ENCODE measurements at places on chromosomes 5 and 9.

- DNase-seq = no peak
Measured at GRCh38 chr5:98786191-98786853, 12.9 kb downstream of the RGMB start.

- no peak for DNase-seq
Measured at GRCh38 chr5:87432460-87432859, 19.7 kb upstream of the CCNH start.

DNA sequence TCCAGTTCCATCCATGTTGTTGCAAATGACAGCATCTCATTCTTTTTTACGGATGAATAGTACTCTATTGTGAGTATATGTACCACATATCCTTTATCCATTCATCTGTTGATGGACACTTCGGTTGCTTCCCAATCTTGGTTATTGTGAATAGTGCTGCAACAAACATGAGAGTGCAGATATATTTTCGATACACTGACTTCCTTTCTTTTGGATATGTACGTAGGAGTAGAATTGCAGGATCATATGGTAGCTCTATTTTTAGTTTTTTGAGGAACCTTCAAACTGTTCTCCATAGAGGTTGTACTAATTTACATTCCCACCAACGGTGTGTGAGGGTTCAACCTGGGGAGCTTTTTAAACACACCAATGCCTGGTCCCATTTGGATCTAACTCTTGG lies 22.3 kb downstream of the GALNT12 start:
- DNase-seq = no peak

DNA sequence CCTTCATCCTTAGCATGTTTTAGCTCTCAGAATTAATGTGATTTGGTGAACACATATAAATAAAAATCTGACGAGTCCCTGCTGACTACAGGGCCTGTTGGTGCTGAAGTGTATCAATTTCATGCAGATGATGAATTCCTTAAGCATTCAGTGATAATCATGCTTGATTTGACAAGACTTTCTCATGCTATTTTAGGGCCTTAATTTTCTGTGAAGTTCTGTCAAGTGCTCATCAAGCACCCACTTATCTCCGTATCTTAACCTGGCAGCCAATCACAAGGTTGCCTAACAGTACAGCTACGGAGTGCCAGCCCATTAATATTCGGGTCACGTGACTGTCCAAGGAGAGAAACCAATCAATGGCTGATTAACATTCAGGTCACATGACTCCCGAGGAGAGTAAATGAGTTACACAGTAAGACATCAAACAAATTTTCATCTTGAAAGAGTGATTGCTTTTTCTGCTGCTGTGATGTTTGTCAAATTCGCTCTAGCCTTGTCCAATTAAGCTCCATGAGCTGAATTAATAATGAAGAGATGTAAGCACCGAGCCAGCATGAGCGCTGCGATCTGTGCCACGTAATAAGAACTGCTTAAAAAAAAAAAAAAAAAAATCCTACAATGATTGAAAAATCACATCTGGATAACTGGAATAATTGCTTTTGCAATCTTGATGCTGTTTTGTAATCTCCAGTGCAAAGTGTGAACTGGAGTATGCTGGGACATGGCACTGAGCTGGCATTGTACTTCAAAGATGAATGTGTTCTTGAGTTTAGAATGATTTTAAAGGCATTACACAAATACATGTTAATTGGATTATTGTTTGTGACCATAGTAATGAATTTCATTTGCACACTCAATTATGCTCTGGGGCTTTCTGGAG lies 104.3 kb upstream of the SPATA31D4 start:
- no peak for DNase-seq

GRCh38 chr9:80233102-80233843 lies 661.5 kb downstream of the TLE4 start:
- DNase-seq = no peak

GRCh38 chr5:145841299-145841698 lies 6.2 kb upstream of the PRELID2 start:
- no peak for DNase-seq

DNA sequence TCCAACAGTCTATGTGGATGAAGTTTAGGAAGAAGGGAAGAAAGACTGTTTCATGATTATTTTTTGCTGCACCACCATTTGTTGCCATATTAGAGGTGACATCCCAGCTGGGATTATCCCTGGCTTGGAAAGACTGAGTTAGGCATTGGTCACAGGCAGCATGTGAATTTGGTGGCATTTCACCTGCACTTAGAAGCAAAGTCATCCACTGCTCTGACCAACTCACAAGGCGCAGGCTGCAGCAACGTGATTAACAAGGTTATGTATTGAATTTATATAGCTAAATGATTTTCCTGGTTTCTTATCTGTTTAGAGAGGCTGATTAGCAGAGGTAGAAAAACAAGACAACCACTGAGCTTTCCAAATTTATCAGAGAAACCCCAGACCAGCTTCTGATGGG lies 2.7 kb downstream of the FYB1 start:
- no peak for DNase-seq

DNA sequence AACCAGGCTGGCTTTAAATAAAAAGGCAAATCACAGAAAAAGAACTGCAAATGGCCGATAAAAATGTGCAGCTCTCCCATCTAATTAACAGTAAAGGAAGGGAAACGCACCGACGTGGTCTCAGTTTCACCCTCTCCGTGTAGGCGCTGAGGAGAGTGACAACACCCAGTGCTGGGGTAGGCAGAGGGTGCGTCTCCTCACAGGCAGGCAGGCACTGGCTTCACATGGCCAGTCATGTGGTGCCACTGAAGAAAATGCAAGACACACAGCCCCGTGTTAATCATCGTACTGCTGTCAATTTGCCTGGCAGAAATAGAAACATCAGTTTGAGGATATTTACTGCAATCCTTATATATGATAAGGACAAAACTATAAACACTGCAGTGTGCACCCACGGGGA lies 178.4 kb downstream of the FANCC start:
- DNase-seq = no peak

- DNase-seq = no peak
Measured at GRCh38 chr9:82903503-82903902, 159.4 kb downstream of the RASEF start.

- no peak for DNase-seq
Measured at GRCh38 chr9:72394066-72394465, 29.1 kb upstream of the ZFAND5 start.

DNA sequence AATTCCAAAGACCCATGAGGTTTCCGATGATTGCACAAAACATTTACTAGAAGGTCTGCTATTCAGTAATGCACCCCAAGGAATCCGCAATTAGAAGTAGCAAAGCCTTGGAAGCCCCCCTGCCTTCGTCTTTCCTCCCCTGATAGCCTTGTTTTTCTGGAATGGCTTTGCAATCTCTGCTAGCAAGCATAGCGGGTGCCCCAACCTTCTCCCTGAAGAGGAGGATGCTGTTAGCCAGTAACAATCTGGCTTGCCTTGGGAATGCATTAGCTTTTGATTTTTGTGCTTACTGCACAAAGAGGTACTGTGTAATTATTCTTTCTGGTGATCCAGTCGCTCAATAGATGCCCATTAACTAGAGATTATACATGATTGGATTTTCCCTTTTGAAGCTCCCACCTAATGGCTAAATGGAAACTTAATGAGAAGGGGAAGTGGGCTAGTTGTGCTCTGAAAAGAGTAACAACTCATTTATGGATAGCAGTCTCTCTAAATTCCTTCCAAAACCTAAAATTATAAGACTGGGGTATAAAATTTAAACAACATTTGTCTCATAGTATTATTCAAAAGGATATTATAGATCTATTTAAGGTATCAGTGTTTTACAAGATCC lies 91.6 kb downstream of the FBXW11 start:
- DNase-seq = peak; percentile 11

- DNase-seq = no peak
Measured at GRCh38 chr5:159644053-159644452, 272.2 kb upstream of the ADRA1B start.

- DNase-seq = no peak
Measured at GRCh38 chr5:157348049-157348400, 82.1 kb downstream of the CYFIP2 start.

GRCh38 chr5:122896598-122897282 lies 51.3 kb downstream of the SNX24 start:
- no peak for DNase-seq

GRCh38 chr5:143133721-143134120 lies 269.8 kb downstream of the NR3C1 start:
- DNase-seq = no peak

GRCh38 chr9:127090341-127090985 lies 32.0 kb downstream of the ANGPTL2 start:
- DNase-seq = no peak

DNA sequence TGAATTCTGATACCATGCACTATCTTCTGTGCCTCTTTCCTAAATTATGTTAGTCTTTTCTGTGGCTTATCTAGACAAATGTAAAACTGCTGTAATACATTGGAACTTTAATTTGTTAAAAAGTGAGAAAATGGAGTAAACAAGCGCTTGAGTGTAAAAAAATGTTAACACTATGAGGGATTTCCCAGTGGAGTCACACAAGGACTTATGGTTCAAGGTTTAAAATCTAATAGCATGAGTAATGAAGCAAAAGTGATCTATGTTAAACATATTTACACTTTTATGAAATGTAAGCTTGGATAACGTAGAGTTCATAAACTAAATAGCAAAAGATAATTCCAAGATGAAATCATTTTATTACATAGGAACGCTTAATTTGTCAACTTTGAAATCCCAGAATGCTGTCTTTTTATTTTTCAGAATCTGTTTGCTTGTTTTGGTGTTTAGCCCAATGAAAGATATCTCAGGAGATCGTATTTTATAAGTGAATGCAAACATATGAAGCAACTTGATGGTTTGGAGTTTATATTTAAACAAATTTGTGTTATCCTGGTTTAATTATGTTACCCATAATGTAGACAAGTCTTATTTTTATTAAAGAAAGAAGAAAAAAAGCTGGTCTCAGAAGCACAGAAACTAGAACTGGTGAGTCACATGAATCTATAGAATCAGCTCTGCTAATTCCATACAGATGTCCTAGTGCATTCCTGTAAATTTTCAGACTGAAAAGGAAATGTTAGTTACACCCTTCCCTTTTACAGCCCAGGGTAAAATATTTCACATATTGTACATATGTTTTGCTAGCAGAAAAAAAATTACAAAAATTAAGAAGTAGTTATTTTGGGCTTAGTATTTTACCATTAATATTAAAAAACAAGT lies 34.2 kb upstream of the FBN2 start:
- DNase-seq = no peak

DNA sequence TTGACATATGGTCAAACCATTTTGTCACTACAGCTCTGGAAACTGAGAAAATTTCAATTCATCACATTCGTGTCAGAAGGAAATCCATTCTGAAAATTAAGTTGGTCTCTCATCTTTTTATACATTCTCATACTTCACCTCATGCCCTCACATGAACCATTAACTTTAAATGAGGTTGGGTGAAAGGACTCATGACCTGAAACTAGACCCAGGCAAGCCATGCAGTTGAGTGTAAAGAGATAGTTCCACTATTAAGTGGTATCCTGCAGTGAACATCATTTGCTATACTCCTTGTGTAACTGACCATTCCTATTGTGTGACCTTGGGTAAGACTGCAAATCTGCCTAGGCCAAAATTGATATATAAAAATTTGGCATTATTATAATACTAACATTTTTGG lies 299.6 kb upstream of the GRIN3A start:
- no peak for DNase-seq

DNA sequence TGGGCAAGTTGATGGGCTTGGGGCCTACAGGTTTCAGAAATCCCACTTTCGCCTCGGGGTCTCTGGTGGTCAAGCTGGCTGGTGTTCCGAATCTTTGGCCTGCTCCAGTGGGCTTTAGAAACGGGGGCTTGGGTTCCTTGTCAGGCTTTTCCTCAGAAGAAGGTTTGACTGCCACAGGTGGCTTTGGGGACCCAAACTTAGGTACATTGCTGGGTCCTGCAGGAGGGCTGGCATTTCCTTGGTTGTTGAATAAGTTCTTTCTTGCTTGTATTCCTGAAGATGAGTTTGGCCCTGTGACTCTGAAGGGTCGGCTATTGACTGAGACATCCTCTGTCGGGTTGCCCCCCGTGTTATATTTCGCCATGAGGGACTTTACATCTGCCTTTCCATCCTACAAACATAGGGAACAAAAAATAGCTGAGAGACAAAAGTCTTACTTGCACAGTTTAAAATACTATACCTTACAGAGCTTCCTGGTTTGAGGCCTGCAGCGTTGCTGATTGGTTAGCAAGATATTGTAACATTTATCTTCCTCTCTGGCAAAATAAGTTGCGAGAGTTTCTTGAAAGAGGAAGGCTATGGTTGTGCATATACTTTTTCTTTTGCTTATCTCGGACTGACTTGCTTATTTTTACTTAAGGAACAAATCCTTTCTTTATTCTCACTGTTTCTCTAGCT lies 16.6 kb downstream of the FYB1 start:
- no peak for DNase-seq

GRCh38 chr9:108671176-108671575 lies 184.6 kb downstream of the ACTL7B start:
- DNase-seq = no peak

DNA sequence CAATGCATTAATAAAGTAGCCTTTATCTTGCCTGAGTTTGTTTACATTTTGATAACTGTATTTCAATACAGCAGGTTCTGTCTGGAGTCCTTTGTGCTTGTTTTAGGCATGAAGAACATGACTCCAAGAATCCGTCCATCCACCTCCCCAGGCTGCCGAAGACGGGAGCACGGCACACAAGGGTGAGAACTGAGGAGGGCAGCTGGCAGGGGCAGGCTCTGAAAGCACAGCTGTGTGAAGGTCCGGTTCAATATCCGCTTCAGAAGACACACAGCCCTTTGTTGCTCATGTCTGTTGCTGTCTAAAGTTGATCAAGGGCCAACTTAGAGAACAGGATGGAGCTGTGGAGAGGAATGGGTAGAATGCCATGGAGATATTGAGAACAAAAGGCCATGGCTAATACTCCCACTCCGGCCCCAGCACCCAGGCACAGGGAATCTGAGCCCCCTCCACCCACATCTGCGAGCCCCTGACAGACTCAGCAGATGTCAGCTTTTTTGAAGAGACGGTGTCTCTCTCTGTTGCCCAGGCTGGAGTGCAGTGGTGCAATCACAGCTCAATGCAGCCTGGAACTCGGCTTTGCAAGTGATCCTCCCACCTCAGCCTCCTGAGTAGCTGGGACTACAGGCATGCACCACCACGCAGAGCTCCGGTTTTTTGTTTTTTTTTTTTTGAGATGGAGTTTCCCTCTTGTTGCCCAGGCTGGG lies 58.5 kb upstream of the GNE start:
- DNase-seq = no peak

GRCh38 chr9:134723491-134724190 lies 82.0 kb downstream of the COL5A1 start:
- no peak for DNase-seq

DNA sequence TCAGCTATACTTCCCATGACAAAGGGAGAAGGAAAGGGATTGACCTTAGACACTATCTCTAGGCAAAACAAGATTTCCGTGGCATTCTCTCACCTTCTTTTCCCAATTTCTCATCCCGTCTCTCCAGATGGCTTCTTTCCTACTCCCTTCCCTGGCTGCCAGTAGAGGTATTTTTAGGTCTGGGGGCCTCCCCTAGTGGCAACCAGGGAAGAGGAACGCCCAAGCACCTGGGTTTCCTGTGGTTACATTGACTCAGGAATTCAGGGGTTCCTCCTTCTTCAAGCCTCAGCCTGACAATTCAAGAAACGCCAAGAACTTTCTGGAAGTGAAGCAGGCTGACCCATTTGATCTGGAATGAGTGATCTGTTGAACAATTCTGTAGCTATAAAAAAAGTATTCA lies 111.5 kb upstream of the OSMR start:
- no peak for DNase-seq

- no peak for DNase-seq
Measured at GRCh38 chr5:58048954-58049353, 410.9 kb downstream of the PLK2 start.

- DNase-seq = no peak
Measured at GRCh38 chr5:58477760-58478376, 13.4 kb upstream of the GAPT start.

- peak; percentile 70 for DNase-seq
Measured at GRCh38 chr5:179806250-179807048, at the start of gene MGAT4B. Gene MGAT4B (minus strand): TSS chr5:179806866. CDS start chr5:179806583, 283 bp downstream.

Data from NCI-H146 (cell line).